AG04450 (cell line): ENCODE measurements at places on chromosomes 2 and 18. TPM values are rescaled to one million over a fixed set of nuclear protein-coding genes. Genes with fewer than 3 reads are reported as not detected.

DNA sequence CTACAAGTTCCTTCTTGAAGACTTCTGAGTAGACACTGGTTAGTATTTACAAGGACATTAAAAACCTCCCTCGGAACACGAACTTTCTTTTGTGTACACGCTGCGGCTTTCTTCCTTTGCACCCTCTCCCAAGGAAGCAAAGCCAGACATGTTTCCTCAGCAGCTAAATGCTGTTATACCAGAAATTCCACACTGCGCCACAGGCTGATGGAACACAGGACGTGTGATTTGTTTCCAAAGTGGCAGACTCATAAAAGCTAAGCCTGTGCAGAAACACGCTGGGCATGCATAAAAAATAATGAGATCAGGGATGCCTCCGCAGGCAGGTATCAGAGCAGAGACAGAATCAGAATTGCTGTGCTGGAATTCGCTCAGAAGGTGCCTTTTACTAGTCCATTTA lies 73.0 kb upstream of the RGPD5 start:
- DNase-seq, result no peak

DNA sequence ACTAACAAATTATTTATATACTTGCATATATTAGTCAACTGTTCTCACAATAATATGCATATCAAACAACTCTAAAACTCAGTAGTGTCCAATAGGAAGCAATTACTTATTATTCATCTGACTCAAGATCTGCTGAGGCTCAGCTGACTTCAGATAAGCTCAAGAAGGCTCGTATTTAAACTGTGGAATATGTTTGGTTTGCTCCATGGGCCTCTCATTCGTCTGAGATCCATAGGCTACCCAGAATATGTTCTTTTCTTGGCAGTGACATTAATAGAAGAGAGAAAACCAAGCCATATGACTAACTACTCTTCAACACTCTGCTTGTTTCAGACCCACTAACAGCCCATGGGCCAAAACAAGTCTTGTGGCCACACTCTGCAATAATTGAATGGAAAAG lies 107.7 kb upstream of the MAP2 start:
- DNase-seq, result no peak

GRCh38 chr2:109407276-109408042 lies 206.3 kb downstream of the SEPTIN10 start:
- DNase-seq, result no peak

TLX2 gene
- not detected in 2 replicates for polyA plus RNA-seq

COL6A3 gene
- 1,384 and 2,107 TPM in 2 replicates for polyA plus RNA-seq

IL36RN gene
- polyA plus RNA-seq, result not detected in 2 replicates
